ENCODE measurements at places on chromosomes 3 and 15.

- no peak for DNase-seq
These were observed 54.3 kb downstream of the SLC30A4 start for GRCh38 chr15:45468294-45468693.

GRCh38 chr15:83682476-83683088, 28.7 kb downstream of the ADAMTSL3 start:
- no peak for DNase-seq

DNA sequence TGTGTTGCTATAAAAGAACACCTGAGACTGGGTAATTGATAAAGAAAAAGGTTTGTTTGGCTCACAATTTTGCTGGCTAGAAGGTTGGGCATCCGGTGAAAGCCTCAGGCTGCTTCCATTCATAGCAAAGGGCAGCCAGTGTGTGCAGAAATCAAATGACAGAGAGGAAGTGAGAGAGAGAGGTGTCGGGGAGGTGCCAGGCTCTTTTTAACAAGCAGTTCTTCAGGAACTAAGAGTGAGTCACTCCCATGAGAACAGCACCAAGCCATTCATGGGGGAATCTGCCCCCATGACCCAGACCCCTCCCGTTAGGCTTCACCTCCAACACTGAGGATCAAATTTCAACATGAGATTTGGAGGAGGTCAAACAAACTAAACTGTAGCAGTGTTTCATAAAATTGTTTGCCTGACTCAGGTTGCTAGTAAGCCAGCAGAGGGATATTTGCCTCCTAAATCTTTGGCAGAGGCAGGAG, 4.5 kb upstream of the PARP15 start:
- DNase-seq: no peak

- no peak for DNase-seq
These were observed 85.8 kb downstream of the GREM1 start for GRCh38 chr15:32803631-32804030.

DNA sequence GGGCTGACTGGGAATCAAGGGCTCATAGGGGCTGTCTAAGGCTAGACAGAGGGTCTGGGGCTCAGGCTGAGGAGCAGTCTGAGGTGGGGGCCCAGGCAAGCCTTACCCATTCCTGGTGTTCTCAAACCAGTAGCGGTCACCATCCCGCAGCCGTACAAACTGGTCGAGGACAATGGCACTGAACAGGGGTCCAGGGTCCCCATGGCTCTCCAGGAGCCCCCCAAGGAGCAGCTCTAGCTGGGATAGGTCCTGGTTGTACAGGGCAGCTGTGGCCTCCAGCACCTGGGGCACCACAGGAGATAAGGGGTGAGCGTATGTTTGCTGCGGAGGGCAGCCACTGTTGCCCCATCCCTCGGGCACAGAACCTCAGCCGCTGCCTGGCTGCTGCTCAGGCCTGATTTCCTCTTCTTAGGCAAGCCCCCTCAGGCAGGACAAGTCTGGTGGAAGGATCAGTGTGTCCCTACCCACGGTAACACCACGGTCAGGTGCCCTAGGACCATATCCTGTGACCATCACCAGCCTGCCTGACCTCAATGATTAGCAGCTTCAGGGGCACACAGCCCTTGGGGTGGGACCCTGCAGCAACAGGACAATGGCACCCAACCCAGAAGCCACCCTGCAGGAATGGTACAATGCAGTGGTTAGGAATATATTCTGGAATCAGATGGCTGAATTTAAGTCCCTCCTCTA, 5.9 kb downstream of the DUOX2 start:
- DNase-seq: no peak

GRCh38 chr15:81752974-81753373, 292.8 kb downstream of the MEX3B start:
- DNase-seq: no peak

DNA sequence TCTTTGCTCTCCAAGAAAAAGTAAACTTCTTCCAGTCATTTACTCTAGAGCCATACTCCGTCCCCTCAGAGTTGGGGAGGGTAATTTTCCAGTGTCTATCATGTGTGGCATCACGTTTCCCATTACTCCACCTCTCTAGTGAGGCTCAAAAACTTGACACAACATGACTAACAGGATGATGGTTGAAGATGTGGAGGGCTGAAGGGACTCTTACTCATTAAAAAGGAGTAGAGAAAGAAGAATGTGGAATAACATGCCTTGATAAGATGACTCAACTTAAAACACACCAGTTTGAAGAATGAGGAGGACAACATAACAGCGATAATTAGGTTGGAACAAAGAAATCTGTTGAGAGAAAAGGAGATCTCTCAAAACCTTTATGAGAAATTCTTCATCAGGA, 894.3 kb downstream of the OTOL1 start:
- DNase-seq: no peak

GRCh38 chr15:46120713-46121112, 485.9 kb downstream of the SQOR start:
- DNase-seq: no peak

- no peak for DNase-seq
These were observed 113.5 kb downstream of the CBLB start for GRCh38 chr3:105755121-105755886.

Measured in 8988T (cell line).